ENCODE measurements at places on chromosomes 7 and 10.
A peak's percentile ranks its signal among the peaks of the same experiment; 100 is the strongest.

- DNase-seq, result no peak
Measured at GRCh38 chr7:81439591-81439990, 330.3 kb downstream of the HGF start.

- DNase-seq, result no peak
Measured at GRCh38 chr7:5228066-5228465, 38.0 kb downstream of the WIPI2 start.

DNA sequence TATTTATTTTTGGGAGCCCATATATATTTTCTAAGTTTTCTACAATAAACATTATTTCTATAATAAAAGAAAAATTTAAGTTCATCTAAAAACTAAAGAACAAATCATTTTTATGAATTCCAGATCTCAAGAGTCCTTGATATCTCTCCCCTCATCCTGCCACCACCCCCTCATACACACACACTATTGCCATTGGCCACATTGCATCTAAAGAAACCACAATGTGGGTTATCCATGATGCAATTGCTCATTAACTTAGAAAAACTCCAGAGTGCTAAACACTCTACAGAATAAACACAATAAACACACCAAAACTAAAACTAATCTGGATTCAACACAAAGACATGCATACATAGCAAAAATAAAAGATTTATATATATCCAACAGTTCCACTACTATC is 37.8 kb downstream of the FAM13C start:
- no peak for DNase-seq

- DNase-seq, result no peak
Measured at GRCh38 chr10:30811276-30812017, 181.9 kb upstream of the LYZL2 start.

DNA sequence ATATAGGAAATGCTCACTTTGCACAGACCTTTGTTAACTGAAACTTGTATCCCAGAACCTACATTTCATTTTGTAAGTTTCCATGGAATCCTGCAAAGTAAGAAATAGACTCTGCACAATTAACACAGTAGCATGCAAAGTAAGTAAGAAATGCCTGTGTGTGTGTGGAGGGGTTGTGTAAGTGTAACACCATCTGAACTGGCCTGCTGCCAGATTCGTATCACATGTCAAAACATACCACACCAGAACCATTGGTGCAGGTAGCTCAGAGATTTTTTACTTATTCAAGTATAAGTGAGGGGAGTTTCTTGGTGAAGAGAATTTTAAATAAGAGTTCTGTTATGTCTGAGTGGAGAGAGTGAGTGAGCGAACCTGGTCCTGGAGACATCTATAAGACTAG is 17.9 kb upstream of the DDX21 start:
- no peak for DNase-seq

GRCh38 chr10:106479636-106480035 is 684.9 kb downstream of the SORCS1 start:
- no peak for DNase-seq

- DNase-seq, result no peak
Measured at GRCh38 chr7:155945670-155946325, 133.5 kb upstream of the SHH start.

DNA sequence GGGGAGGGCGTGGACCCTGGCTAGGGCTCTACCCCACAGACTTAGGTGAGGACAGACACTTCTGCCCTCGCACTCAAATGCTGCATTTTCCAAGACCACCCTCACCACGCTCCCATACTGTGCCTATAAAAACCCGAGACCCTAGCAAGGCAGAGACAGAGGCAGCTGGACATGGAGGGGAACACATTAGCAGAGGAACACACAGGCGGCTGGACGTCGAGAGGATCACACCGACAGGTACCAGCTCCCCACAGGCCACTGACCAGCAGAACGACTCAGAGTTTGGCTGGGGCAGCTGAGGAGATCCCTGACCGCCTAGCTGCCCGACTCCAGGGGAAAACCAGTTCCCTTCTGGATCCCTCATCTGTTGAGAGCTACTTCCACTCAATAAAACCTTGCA is 338.2 kb upstream of the SMIM30 start:
- no peak for DNase-seq

DNA sequence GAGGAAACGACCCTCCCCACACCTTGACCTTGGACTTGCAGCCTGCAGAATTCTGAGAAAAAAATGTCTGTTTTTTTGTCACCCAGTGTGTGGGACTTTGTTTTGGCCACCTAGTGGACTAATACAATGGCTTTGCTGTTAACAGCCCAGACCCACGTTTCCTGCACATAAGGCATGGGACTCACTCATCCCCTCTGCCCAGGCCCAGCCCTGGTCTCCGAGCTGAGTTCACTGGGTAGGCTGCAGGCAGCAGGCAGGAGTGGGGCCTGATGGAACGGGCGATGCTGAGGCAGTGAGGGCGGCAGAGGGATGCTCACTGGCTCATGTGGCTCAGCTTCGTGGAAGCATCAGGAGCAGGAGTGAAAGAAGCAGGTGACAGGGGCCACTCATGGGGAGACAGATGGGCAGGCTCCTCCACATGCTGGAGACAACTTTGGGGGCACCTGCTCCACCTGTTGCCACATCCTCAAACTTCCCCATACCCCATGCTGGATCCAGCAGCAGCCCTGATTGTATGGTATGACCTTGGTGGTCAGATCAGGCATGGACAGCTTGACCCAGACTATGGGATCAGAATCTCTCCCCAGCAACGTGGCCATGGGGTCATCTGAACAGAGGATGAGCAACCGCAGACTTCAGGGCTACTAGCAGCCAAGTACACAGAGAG is 65.8 kb upstream of the ANTXRL start:
- DNase-seq, result no peak

- peak; percentile 73 for DNase-seq
Measured at GRCh38 chr10:73874267-73875138, at the start of gene CAMK2G. Gene CAMK2G, minus strand, starts transcription at chr10:73874555. Its CDS starts 94 bp downstream, at chr10:73874461.

GRCh38 chr7:70614237-70615045 is 517.5 kb upstream of the GALNT17 start:
- peak; percentile 85 for DNase-seq

GRCh38 chr10:8403711-8404371 is 349.4 kb downstream of the GATA3 start:
- DNase-seq, result no peak

GRCh38 chr7:112452102-112452888 is 2.0 kb downstream of the IFRD1 start:
- no peak for DNase-seq

DNA sequence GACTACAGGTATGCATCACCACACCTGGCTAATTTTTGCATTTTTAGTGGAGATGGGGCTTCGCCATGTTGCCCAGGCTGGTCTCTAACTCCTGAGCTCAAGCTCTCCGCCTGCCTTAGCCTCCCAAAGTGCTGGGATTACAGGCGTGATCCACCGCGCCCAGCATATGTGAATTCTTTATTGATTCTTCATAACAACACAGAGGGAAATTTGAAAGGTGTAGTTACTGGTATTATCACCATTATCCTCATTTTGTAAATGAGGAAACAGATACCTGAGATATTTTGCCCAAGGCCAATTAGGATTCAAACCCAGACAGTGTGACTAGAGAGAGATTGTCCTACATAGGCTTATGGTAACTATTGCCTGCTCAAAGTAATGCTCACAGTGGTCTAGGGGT is 22.6 kb downstream of the TCF7L2 start:
- DNase-seq, result no peak

- no peak for DNase-seq
Measured at GRCh38 chr7:22709857-22710256, 17.1 kb upstream of the IL6 start.

GRCh38 chr7:159012353-159013069 is 132.2 kb downstream of the VIPR2 start:
- DNase-seq, result no peak

GRCh38 chr7:42831006-42831717 is 80.7 kb downstream of the C7orf25 start:
- no peak for DNase-seq

DNA sequence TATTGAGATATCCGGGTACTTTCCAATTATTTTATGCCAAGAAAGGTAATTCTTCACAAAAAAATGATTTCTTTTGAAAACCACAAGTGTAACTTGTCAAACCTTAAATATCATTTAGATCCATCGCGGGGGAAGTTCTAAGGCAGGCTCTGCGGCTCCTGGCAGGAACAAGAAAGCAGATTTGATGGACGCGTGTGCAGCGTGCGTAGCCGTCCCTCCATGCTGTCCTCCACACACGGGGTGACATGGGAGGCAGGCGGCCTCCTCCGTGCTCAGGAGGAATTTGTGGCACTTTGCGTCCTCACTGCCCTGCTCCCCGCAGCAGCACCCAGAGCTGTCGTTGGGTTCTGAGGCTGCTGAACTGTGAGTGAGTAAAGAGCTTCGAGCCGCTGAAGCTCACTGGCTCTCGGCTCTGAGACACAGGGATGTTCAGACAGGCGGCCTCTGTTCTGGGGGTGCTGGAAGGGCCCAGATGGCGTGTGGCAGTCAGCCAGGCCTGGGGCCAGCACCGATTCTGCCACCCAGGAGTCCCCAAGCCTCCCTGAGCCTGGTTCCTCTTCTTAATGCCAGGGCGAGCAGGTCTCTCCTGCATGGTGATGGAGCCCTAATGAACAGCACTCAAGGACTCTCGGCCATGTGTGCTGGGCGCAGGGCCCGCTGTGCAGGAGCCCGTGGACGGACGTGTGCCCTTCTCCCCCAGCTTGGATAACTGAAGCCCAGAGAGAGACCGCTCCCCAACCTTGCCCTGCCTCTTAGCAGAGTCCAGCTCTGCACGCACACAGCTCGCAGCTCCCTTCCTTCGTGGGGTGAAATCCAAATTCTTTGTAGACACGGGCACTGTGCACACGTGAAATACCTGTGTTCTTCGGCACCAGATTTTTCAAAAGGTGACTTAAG is 185.4 kb upstream of the SHH start:
- DNase-seq, result no peak

DNA sequence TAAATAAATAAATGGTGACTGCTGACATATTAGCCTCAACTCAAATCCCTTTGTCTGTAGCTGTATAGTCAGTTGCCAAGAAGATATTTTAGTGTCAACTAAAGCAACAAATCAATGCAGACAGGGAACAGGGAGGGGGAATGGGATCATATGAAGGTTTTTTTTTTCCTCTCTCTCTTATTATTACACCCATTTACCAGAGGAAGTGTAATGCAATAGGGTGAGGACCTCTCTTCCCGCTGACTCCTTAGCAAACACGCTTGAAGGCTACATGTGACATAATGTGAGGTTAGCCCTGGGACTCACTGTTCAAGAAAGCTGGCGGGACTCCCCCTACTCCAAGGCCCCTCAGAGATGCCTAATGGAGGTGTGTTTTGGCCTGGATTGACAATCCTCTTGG is 88.2 kb downstream of the CHRM2 start:
- no peak for DNase-seq

DNA sequence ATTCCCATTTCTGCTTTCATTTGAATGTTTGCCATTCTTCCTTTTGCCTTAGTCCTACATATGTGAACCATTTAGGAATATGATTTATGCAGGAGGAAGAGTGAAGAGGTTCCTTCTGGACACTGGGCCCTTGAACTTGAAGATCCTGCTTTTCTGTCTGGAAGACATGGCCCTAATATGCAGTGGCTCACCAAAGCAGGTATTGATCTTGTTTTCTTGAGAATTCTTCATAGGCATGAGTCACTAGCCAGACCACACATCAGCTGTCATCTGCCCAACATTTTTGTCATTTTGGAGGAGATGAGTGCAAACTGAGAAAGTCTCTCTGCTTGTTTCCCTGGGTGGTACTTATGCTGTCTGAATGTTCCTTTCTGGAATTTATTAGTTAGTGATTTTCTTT is 382.6 kb downstream of the LRMDA start:
- DNase-seq, result no peak

DNA sequence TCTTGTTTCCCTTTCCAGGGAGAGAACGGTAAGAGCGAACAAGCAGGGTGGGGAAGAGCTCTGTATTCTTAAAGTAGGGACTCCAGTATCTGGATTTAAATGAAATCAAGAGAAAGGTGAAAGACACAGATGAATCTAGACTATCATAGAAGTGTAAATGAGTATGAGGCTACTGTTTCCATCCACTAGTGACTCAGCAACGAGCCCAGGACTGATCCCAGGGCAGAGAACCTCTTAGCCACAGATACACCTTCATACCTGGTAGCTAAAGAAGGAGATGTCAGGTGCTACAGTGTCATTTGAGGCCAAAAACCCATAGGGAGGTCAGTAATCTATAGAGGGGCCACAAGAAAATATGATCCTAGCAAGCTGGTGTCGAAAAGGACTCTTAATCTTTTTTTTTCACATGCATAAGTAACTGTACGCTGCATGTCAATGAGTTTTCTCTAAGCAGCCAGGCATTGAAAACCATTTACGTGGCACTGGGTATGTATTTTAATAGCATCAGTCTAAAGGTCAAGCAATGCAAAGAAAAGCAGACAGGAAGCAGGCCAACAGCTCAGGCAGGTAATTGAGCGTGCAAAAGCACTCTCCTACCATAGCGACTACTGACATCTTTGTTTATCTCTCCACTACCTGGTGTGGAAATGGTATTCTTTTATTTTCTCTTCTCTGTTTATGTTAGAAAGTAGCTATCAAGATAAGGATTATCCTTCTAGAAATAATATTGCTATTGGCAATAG is 91.5 kb upstream of the EGR2 start:
- peak; percentile 63 for DNase-seq

GRCh38 chr10:97686301-97686961 is 610 bp downstream of the AVPI1 start:
- DNase-seq, result no peak

DNA sequence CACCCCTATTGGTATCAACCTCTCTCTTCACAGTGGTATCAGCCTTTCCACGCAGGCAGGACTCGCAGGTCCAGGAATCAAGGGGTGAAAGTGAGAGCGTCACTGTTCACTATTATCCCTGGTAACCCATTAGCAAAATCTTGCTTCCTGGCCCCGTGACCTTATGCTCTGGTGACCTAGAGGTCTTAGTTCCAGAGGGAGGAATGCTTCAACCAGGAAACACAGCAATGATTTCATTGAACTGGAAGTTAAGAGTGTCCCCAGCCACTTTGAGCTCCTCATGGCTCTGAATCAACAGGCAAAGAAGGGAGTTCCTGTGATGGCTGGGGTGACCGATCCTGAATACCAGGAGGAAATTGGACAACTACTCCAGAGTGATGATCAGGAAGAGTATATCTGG is 90.6 kb downstream of the CUL2 start:
- no peak for DNase-seq

GRCh38 chr7:108375668-108376067 is 80.6 kb downstream of the NRCAM start:
- no peak for DNase-seq

DNA sequence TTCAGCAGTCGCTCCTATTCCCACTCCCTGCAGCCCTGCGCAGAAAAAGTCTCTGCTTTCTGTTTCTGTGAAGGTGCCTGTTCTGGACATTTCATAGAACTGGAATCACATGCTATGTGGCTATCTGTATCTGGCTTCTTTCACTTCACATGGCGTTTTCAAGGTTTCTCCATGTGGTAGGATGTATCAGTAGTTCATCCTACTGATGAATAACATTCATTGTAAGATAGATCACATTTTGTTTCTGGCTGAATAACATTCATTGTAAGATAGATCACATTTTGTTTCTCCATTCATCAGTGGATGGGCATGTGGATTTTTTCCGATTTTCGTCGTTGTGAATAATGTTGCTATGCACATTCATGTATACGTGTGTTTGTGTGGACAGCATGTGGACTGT is 44.5 kb downstream of the HSPA12A start:
- no peak for DNase-seq

GRCh38 chr10:16360001-16360400 is 76.8 kb upstream of the PTER start:
- no peak for DNase-seq
